GM04504 (cell line): ENCODE measurements at places on chromosomes 5 and 9.

DNA sequence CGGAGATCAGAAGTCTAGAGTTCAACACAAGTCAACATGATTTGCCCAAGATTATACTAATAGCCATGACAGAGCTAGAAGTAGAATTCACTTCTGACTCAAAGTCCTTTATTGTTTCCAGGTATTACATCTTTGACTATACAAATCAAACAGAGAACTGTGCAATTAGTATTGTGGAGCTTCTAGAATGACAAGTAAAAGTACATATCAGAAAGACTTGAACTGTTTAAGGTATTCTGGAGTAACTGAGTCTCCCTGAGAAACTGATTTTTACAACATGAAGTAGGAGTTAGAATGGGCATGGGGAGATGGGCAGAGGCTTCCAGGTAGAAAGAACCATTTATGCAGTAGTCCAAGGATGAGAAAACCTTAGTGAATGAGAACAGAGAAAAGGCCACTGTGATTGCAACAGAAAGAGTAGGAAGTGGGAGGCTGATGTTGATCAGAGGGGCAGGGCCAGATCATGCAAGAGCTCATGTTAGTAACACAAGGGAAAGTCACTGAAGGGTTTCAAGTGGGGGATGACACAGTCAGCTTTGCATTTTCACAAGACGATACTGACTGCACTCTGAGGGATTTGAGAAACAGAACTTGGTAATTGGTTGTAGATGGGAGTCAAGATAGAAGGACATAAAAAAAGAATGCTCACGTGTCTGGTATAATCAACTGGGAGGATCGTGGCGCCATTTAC is 280.7 kb downstream of the RFX3 start:
- no peak for DNase-seq

DNA sequence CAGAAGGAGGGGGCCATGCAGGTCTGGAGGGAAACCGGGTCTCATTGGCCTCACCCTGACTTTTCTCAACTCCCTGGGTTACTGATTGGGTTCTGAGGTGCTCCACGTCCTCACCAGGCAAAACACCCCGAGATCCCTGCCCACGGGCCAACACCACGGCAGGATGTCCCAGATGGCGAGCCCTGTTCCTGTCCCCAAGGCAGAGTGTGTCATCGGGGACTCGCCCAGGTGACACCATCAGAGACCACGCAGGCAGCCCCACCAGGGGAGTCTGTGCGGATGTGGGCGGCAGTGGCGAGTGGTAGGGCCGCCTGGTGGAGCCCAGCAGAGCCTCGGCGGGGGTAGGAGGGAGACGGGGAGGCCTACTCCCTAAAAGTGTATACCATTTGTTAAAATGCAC is 59.0 kb upstream of the UBAC1 start:
- DNase-seq, result no peak

DNA sequence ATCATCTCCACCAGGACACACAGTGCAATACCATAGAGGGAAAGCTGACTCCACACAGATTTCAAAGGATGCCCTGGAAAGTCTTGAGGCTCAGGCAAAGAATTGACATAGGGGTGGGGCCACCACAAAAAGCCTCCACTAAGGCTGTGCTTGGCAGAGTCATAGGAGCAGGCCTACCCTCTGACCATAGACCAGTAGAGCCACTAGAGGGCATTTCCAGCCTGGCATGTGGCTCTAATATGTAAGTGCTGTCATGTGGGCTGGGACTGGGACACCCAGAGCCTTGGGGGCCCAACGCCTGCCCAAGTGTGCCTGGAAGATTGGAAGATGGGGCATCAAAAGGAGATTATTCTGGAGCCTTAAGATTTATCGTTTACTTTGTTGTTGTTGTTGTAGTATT is 726.0 kb downstream of the DNAH5 start:
- peak; percentile 10 for DNase-seq

- DNase-seq, result no peak
Measured at GRCh38 chr9:136206602-136207275, 1.8 kb upstream of the LHX3 start.

DNA sequence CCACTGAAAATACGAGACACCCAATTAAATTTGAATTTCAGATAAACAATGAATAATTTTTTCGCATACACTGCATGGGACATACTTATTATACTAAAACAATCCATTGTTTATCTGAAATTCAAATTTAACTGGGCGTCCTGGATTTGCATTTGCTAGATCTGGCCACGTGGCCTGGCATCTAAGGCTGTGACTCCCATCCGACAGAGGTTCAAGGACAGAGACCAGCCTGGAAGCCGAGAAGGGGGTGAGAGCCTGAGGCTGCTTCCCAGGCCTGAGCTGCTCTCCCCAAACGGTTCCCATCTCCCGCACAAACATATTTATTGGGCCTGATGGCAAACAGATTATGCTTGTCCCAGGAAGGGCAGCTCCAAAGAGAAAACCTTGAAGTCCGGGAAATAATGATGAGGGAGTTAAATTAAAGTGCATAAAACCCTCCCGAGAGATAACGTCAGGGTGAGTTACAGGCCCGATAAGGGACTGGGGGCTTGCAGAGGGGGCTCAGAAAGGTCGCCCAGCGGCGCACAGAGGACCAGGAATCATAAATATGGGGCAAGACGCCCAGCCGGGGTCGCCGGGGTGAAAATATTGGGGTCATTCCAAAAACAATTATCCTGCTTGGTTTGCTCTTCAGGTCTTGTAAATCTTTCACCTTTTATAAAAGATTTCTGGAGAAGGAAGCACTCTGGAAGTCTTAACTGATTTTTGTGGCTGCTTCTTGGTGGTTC is 163.7 kb downstream of the GAPVD1 start:
- DNase-seq, result no peak

DNA sequence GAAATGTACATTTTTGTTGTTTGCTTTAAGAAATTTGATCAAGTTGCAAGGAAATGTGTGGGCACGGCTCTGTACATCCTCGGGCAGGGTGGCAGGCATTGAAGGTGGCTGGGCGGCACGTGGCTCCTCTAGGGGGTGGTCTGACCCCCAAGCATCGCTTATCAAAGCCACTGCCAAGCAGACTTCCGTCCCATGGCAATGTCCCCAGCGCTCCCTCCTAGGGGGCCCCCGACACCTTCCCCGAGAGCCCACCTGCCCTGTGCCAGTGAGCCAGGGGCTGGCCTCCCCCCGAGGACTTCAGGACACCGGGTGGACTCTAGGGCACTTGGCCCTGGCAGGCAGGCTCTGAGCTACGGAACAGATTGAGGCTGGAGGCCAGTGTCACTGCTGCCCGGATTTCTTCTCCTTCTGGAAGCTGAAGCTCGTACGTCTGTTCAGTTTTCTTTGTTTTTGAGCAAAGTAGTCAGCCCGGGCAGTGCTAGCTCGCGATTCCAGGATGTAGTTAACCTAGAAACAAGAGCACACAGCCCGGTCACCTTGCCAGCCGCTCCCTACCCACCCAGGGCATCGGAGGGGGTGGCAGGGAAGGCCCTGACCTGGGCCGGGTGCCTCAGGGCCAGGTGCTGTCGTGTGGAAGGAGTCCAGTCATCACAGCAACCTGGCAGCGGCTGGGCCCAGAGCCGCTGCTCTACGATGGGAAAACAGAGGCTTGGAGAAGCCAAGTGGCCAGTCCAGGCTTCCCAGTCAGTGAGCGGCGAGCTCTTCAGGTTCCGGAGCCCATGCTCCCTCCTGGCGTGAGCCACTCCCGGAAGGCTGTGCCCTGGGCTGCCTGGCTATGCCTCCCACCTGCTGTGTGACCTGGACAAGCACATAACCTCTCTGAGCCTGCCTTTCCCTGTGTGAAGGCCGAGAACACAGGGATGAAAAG is 177.1 kb downstream of the GAPVD1 start:
- no peak for DNase-seq

DNA sequence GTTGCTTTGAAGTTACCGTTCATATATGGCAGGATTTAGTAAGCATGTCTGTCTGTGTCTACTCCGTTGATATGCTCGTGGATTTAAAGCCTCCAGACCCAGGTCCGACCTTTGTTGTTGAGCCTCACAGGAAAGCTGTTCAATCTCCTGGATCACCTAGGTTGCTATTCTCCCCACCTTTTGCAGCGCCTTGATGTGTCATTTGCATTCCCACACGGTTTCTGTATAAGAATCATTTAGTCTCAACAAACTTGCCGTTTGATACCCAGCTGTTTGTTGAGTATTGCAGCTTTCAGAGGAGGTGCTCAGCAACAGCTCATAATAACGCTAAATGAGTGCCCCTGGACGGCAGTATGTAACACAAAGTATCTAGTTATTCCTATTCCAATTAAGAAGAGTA is 1.2 kb upstream of the ADGRV1 start:
- no peak for DNase-seq

- no peak for DNase-seq
Measured at GRCh38 chr5:136979131-136979530, 520.0 kb downstream of the SPOCK1 start.

DNA sequence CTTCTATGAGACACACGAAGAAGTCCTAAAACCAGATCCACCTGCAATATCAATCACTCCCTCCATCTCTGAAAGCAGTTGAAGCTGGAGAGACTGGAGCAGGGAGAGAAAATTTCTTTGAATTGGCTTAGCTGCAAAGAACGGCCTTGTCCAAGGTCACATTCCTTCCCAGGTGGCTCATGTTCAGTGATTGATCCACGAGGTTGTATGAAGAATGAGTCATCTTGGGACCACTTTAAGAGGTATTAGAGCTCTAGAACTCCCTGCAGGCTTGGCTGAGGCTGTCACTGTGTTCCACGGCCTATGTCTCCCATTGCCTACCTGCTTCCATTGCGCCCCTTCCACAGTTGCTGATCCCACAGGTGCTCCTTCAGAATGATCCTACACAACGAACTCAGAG is 68.2 kb downstream of the HMHB1 start:
- DNase-seq, result no peak

GRCh38 chr9:12955510-12956163 is 180.8 kb downstream of the LURAP1L start:
- no peak for DNase-seq

DNA sequence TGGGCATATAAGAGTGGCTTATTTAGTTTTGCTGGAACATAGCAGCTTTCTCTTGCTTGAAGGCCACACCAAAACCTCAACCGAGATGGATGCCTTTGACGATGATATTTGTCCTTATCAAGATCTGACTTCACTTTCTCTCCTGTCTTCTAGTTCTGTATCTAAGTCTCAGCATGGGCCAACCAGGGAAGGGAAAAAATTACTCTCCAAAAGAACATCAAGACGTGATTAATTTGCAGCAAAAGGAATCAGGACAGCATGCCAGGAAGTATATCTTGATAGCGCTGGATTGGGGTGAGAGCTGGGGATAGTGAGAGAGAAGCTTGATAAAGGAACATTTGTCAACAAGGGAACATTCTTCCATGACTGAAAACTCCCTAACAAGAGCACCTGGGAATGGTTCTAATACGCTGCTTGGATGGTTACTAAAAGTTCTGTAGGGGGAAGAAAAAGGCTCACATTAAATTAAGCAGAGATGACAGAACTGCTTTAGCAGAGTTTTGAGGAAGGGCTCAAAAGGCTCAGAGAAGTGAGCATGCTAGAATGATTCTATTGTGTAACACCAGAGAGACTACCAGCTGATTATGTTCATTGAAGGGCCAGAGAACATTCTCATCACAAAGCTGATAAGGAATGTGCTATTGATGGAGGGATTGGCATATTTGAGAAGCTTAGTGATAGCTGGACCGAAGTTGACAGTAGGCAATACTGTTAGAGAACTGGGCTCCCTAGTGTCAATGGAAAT is 21.6 kb upstream of the ANXA1 start:
- DNase-seq, result no peak

DNA sequence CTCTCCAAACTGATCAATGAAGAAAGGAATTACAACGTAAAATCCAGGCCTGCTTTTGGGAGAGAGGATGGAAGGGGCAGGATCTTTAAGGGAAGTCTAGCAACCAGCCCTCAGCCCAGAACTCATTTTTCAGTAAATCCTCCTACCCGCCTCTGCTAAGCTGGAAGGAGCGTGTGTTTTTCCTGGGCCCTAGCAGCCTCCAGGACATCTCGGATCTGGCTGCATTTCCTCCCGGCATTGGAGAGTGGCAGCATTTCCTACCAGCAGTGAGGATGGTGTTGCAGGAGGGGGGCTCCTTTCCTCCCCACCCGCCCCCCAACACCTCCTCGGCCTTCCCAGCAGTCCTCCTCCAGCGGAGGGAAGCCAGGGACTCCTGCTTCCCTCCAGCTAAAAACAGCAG is 54.5 kb downstream of the DCP2 start:
- DNase-seq, result no peak
